Left lobe of liver (tissue), 2 donors: ENCODE measurements at places on chromosomes 1 and 21.
A peak's percentile ranks its signal among the peaks of the same experiment; 100 is the strongest.

DNA sequence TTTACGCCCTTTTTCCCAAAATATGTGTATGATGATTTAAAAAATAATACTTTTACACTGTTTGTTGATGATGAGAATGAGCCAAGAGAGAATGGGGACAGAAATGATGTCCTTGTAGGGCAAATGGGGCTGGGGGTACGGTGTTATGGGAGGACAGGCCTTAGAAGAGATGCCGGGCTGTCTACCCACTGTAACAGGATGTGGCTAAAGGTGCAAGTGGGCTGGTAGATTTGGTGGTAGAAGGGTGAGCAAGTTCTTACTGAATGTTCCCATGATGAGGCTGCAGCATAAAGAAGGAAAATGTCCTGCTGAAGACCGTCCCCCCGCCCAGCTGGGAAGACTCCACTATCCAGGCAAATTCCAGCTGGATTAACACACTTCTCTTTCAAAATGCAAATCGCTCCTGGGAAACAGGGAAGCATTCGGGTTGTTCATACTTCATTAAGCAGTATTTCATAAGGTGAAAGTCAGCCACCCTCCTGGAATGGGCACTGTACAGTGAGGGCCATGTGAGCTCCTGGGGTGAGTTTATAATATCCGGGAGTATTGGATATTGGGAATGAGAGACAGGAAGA lies 14.0 kb downstream of the GPA33 start:
- DNase-seq = no peak

DNA sequence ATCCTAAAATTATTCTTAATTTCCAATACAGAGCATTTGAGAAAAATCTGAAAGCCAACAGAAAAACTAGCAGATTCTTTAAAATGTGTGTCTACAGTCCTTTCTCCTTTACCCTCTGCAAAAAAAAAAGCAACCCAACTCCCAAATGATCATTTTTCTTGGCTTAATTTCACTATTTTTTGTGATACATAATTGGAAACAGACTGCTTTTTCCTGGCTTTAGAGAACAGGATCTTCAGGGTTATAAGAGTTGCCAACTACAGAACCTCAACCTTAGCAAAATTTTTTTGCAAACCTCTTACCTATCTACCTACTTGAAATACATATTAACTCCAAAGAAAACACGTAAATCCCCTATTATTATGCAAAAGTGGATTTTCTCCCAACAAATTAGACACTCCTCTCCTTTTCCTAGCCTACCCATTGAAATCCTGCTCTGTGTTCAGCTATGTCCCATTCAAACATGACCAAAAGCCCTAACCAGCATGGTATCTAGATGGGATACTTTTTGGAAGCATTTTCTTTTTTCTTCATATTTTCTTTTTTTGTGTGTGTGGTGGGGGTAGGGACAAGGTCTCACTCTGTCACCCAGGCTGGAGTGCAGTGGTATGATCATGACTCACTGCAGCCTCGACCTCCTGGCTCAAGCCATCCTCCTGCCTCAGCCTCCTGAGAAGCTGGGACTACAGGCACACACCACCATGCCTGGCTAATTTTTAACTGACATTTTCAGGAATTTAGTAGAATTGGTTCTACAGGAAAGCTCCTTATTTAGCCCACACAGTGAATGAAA lies 9.0 kb downstream of the TGFBR3 start:
- DNase-seq = no peak

DNA sequence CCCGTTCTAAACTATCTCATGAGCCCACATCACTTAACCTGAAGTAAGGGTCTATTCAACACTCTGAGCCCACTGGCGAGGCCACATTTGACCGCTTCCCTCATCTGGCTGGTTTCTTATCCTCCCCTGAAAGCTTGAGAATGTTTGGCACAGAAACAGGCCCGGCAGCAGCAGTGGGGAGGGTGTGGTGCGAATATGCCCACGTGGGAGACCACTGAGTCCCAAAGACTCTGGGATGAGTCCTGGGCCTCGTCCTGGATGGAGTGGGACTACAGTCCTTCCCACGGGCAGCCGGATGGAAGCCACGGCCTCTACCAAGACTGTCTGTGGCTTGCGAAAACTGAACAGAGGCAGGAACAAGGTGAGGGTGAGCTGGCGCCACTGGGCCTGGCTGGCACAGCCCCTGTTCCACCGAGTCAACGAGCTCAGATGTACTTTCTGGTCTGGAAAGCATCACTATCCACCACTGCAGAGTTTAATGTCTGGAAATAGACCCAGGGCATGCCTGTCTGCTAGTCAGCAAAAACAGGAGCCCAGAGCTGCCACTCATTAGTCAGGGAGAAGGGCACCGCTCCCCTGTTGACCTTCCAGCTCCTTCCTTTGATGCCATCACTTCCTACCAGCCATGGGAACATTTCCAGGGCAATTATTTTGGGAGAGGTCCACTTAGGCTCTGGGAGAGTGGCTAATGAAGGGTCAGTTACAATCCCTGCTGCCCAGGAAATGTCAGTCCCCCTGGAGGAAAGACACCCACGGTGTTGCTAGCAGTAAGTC lies 386.6 kb downstream of the MATN1 start:
- DNase-seq = no peak

DNA sequence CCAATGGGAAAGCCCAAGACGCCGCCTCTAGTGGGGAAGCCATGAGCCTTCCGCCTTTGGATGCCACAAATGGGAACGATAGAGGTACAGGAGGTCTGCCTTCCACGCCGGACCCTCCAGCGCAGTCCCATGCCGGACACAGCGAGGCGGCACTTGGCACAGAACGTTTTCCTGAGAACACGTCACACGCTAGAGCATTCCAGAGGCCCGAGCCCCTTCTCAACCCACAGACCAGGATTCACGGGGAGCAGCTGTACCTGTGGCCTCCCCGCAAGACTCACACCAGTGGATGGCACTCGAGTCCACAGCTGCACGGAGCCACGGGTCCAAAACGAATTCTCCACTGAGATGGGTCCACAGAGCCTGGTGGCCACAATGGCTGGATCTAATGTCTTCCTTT lies 31.5 kb upstream of the RIPK4 start:
- no peak for DNase-seq

GRCh38 chr1:12595757-12596006 lies 22.3 kb downstream of the DHRS3 start:
- DNase-seq = no peak

- DNase-seq = no peak
Observed at GRCh38 chr1:21536218-21536617, 27.0 kb downstream of the ALPL start.

- DNase-seq = peak; percentile 71
Observed at GRCh38 chr1:153626904-153627714, at the start of gene S100A13. Gene S100A13, minus strand, starts transcription at chr1:153627505. Its CDS starts 1,033 bp downstream, at chr1:153626472.

GRCh38 chr1:219153723-219154122 lies 20.0 kb upstream of the LYPLAL1 start:
- DNase-seq = no peak

GRCh38 chr1:183417772-183418491 lies at the start of gene NMNAT2:
Gene NMNAT2, minus strand, starts transcription at chr1:183418380. Its CDS starts 113 bp downstream, at chr1:183418267.
- no peak for DNase-seq

- DNase-seq = no peak
Observed at GRCh38 chr1:21077085-21077484, 99.6 kb downstream of the EIF4G3 start.

GRCh38 chr1:95095833-95096217 lies 21.3 kb upstream of the TLCD4 start:
- DNase-seq = no peak

DNA sequence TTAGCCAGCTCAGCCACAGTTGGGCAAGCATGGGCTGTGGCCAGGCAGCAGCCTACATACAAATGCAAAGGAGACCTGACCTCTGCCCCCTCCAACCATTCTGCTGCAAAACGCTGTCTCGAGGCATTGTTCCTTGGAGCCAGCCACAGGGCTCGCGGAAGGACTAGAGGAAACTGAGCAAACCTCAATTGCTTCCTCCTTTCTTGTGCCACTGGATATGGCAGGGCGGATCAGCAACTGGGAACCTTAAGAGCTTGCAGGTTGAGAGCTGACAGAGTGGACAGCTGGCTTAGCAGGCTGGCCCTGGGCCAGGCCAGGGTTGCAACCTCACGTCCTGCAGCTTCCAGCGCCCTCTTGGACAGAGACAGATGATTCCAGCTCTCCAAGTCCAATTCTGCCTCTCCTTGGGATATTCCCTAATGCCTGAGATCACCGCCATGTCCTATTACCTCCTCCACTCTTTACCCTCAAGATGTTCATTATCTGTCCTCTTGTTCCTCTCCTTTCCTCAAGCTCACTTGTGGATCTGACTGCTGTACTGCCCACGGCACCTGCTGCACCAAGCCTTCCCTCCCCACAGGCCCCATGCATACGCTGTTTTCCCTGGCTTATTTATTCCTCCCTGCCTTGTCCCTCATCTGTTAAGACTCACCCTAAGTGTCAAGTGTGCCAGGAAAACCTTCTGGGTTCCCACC lies 67.5 kb downstream of the SDC3 start:
- DNase-seq = peak; percentile 72

DNA sequence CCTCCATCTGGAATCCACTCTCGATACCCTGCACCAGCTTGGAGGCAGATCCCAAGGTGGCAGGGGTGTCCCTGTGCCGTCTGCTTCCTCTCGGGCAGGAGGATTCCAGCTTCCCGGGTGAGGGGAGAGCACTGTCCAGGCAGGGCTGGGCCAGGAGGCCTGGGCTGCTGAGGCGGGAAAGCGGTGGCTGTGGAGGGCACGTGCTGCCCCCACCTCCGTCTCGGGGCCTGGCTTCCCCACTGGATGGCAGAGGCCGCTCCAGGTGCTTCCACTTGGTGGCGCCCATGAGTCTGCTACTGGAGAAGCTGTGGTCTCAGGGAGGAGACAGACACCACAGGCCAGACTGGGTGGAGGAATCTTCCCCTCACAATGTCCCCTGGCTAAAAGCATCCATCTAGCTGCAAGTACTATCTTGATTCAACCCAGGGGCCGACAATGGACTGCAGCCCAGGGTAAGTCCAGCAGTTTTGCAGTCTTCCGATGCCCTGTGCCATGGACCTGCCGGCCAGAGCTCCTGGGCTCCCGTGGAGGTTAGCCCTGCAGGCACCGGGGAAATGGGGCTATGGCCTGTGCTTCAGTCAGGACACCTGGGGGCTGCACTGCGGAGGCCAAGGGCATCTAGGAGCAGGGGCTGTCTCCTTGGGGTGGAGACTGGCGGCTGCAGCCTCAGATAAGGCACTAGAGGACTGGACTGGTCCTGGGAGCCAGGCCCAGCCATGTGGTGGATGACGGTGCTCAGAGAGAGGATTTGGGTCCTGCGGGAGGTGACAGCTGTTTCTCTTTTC lies 41.3 kb upstream of the EIF4G3 start:
- peak; percentile 52 for DNase-seq

DNA sequence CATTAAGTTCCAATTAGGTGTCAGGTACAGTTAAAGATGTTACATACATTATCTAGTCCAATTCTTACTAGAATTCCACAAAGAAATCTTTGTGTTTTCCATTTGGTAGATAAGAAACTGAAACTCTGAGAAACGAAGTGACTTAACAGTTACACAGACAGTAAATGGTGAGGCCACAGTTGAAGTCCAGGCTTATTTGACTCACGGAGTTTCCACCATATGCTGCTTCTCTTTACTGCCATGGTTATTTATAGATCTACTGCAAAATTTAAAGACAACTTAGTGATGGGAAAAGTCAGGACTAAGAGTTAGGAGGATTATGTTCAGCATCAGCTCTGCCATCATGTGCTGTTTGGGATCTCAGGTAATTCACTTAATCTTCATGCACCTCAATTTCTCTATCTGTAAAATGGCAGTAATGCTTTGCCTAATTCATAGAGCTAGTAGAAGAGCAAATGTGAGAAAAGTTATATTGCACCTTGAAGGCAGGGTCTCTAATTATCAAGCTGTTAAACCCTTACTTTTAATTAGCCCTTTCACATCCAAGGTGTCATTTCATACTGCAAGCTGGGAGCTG lies 26.2 kb upstream of the SAMSN1 start:
- DNase-seq = no peak

DNA sequence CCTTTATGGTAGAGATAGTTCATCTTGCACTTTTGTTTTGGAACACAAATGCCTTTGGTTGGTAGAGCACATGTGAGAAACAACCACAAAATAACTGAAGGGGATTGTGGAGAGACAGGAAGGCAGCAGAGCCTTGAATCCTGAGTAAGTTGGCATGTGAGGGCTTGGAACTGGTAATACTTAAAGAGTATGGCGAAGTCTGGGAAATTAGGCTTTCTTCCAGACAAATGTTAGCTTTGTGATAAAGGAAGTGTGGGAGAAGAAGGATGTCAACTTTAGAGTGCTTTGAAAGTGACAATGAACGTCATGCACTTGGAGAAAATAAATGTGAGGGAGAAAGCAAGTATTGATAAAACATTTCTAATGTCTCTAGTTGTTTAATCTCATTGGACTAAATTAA lies 476.3 kb upstream of the ZRANB2 start:
- no peak for DNase-seq

DNA sequence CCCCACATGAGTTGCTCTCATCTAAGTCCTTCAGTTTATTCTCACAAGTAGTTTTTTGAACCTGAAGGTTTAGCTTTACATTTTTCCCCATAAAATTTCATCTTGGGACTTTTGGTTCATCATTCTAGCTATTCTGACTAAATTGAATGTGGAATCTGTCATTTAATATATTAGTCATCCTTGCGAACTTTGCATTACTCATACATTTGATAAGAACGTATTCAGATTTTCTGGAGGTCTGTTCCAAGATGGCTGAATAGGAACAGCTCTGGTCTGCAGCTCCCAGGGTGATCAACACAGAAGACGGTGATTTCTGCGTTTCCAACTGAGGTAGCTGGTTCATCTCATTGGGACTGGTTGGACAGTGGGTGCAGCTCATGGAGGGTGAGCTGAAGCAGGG lies 59.8 kb upstream of the CSF1 start:
- no peak for DNase-seq

DNA sequence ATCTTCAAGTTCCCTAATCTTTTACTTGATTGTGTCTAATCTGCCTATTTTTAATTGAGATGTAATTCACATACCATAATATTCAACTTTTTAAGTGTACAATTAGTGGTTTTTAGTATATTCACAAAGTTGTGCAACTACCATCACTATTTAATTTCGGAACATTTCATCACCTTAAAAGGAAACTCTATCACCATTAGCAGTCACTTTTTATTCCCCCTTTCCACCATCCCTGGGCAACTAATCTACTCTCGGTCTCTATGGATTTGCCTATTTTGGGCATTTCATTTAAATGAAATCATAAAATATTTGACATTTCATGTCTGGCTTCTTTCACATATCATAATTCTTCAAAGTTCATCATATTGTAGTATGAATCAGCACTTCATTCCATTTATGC lies 30.6 kb upstream of the HYI start:
- no peak for DNase-seq

GRCh38 chr1:70387507-70387906 lies 23.6 kb upstream of the CTH start:
- no peak for DNase-seq

- no peak for DNase-seq
Observed at GRCh38 chr1:98471633-98472032, 189.9 kb upstream of the SNX7 start.

DNA sequence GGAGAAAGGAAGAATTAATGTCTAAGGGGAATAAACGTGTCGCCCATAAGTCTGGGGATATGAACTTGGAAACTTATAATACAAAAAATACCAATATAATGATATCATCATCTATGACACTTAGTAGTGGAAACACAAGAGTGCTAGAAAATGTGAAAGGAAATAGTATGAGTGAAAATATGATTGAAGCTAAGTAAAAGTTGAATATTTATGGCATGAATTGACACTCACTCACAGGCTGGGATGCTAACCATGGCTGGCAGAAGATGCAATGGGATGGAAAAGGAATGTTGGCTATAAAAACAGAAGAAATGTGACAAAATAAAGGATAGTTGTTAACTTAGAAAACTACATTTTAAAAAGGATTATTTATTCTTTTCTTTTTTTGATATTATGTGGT lies 120.1 kb downstream of the XPR1 start:
- DNase-seq = no peak
